Sigmoid colon (tissue), 7 donors: ENCODE measurements at places on chromosomes 12 and 14. TPM values are rescaled to one million over a fixed set of nuclear protein-coding genes. Genes with fewer than 3 reads are reported as not detected.

The DCN gene
- polyA plus RNA-seq, result 41.2 TPM

The SYNDIG1L gene
- not detected for polyA plus RNA-seq

- peaks cover 92% of the 10 kb centered on the region for H3K36me3 ChIP-seq
- H3K27me3 ChIP-seq, result no peaks in the 10 kb centered on the region
- peak; percentile 79 for DNase-seq
- H3K4me3 ChIP-seq, result no peak overlapping the region
Observed at GRCh38 chr12:109932878-109933503, 32.9 kb downstream of the TCHP start.

The EML5 gene
- under 0.01 TPM for polyA plus RNA-seq

The SERPINA9 gene
- not detected for polyA plus RNA-seq

- H3K27me3 ChIP-seq, result no peaks in the 10 kb centered on the region
- no peaks in the 10 kb centered on the region for H3K4me1 ChIP-seq
- DNase-seq, result peak; percentile 71
- H3K27ac ChIP-seq, result no peak overlapping the region
- H3K4me3 ChIP-seq, result no peak overlapping the region
- H3K36me3 ChIP-seq, result no peaks in the 10 kb centered on the region
Observed at GRCh38 chr12:96047229-96048211, 12.1 kb upstream of the LTA4H start.

The CAPZA3 gene
- polyA plus RNA-seq, result not detected

The PTPN21 gene
- polyA plus RNA-seq, result 9.5 TPM

The RNF212B gene
- polyA plus RNA-seq, result not detected

DNA sequence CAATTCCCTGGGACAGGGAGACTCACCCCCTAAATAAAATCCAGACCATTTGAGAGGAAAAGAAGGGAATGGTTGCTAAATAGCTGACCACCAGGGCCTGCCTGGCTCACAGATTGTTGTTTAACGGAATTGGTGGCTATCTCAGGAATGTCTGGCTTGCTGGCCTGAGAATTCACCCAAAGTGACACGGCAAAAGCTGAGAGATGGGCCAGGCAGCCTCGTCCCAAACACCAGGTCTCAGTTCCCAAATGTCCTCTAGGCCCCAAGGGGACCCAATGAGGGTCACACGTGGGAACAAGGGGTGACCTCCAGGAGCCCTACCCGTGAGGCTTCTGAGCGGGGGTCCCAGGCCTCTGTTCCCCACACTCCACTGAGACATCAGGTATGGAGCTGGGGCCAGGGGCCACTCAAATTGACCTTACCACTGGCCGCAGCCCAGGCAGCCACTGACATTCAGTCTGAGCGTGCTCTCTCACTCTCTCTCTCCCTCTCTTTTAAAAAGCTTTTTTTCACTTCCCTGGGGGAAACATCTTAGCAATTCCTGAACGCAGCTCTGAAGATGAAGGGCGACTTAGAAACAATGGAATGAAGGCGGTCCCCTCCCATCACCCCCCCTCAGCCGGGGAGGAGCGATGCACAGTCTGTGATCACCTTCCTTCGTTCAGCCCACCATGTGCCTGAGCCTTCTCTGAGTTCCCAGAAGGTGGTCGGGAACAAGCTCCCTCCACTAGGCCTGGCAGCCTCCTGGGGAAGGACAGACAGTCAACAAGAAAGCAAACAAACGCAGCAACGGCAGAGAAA is 131.2 kb downstream of the SCARB1 start:
- H3K27ac ChIP-seq, result peak overlapping the region; percentile 77
- DNase-seq, result no peak
- no peaks in the 10 kb centered on the region for H3K27me3 ChIP-seq
- peaks cover 15% of the 10 kb centered on the region for H3K4me1 ChIP-seq

The EFS gene
- polyA plus RNA-seq, result 2.9 TPM

DNA sequence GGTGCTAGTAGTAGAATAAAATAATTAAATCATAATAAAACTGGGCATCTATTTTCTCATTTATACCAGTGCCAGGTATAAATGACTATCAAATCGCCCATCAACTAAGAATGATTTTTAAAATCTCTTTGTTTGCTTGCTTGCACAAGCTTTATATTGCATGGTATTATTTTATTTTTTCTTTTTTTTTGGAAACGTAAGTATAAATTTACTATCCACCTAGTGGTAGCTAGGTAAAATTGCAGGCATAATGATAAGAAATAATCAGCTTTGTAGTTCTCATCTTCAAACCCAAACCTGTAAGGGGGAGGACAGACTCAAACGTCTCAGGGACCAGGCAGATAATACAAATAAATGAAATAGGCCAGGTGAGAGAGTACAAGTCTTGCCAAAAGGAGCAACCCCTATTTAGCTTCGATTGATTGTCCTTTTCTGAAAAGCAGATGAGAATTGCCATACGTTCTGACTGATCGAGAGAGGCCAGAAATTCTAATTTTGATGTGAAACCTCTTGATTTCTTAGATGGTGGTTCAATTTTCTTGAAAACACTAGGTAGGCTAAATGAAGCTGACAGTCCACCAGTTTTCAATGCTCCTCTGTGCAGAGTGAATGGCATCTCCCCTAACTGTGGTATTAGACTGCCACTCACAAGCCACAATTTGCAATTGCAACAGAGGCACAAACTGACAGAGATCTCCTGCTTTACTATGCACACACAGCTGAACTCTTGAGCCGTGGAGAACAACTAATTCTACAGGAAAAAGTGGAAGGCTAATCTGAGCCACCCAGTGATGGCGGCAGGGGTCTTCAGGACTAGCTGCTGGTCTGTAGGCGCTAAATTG is 189.3 kb downstream of the DACT1 start:
- no peak for DNase-seq
- H3K27ac ChIP-seq, result no peak overlapping the region
- peaks cover 5% of the 10 kb centered on the region for H3K4me1 ChIP-seq
- H3K4me3 ChIP-seq, result no peak overlapping the region
- no peaks in the 10 kb centered on the region for H3K27me3 ChIP-seq

DNA sequence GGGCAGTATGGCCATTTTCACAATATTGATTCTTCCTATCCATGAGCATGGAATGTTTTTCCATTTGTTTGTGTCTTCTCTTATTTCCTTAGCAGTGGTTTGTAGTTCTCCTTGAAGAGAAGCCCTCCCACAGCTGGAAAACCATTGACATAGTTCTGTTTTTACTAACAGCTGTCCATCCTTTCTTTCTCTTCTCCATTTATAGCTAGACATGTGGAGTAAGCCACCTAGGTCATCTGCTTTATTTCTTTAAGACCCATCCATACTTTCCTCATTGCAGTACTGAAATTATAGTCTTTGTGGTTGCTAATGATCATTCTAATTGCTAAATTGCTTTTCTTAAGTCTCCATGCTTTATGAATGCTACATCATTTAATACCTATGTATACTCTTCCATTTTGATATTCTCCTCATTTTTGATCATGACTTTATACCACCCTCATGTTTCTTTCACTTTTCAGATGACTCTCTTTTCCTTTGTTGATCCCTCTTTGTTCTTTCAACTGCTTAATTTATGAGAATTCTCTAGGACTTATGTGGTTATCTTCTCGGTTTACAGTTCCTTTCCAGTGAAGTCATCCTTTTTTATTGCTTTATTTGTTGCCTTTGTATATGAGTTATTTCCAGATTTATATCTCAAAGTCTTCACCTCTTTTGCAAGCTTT is 114.2 kb downstream of the PCNX1 start:
- peaks cover 8% of the 10 kb centered on the region for H3K36me3 ChIP-seq
- H3K4me1 ChIP-seq, result no peaks in the 10 kb centered on the region
- H3K27me3 ChIP-seq, result no peaks in the 10 kb centered on the region

- no peak overlapping the region for H3K4me3 ChIP-seq
- peaks cover 1% of the 10 kb centered on the region for H3K4me1 ChIP-seq
- no peaks in the 10 kb centered on the region for H3K36me3 ChIP-seq
Observed at GRCh38 chr12:16675438-16675837, 69.5 kb upstream of the LMO3 start.

The SERPINA1 gene
- polyA plus RNA-seq, result 103 TPM

The KLHL33 gene
- 0.23 TPM for polyA plus RNA-seq

The ZNF385A gene
- 7.0 TPM for polyA plus RNA-seq

The INHBC gene
- not detected for polyA plus RNA-seq

The PMCH gene
- 0.26 TPM for polyA plus RNA-seq

DNA sequence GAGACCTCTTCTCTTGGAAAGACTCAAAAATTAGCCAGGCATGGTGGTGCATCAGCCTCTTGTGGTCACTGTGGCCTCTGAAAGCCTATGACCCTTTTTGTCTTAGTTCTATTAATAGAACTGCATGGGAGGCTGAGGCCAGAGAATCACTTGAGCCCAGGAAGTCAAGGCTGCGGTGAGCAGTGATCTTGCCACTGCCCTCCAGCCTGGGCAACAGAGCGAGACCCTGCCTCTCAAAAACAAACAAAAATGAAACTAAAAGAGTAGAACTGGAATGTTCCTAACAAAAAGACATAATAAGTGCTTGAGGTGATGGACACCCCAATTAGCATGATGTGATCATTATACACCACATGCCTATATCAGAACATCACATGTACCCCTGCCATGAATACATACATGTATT is 197.0 kb upstream of the EEA1 start:
- H3K4me1 ChIP-seq, result peaks cover 11% of the 10 kb centered on the region
- no peak for DNase-seq
- H3K36me3 ChIP-seq, result no peaks in the 10 kb centered on the region
- no peak overlapping the region for H3K4me3 ChIP-seq

The GPRC5A gene
- 30.5 TPM for polyA plus RNA-seq

DNA sequence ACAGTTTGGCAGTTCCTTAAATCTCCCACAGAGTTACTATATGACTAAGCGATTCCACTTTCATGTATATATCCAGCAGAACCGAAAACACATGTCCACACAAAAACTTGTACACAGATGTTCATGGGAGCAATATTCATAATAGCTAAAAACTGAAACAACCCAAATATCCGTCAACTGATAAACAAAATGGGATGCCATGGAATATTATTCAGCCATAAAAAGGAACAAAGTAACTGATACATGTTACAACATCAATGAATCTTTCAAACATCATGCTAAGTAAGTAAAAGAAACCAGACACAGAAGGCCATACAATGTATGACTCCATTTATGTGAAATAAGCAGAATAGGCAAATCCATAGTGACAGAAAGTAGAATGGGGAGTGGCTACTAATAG is 80.2 kb upstream of the GPHB5 start:
- no peak for DNase-seq
- H3K27ac ChIP-seq, result no peak overlapping the region
- H3K4me3 ChIP-seq, result no peak overlapping the region
- no peaks in the 10 kb centered on the region for H3K36me3 ChIP-seq
- H3K27me3 ChIP-seq, result no peaks in the 10 kb centered on the region

GRCh38 chr12:113062502-113063395 is 6.2 kb downstream of the DTX1 start:
- H3K27me3 ChIP-seq, result peaks cover 60% of the 10 kb centered on the region
- H3K4me3 ChIP-seq, result no peak overlapping the region
- no peak overlapping the region for H3K27ac ChIP-seq

GRCh38 chr14:77752799-77753516 is 8.0 kb downstream of the SNW1 start:
- no peak overlapping the region for H3K4me3 ChIP-seq
- peaks cover 20% of the 10 kb centered on the region for H3K36me3 ChIP-seq
- no peaks in the 10 kb centered on the region for H3K27me3 ChIP-seq
- DNase-seq, result no peak

DNA sequence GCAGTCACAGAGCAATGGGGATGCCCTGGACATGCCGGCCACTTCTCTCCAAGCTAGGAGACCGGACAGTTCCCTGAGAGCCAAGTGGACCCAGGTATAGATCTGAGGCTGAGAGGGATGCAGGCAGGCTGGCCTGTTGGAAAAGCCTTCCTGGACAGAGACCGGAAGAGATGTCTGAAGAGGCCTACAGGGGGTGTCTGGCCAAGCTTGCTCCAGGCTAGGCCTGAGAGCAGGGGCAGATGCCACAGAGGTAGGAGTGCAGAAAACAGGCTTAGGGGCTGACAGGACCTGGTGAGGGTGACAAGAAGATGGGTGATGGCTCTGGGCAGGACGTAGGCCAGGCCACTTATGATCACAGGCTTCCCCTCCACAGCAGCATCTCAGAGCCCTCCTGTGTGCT is 30.2 kb downstream of the ARL6IP4 start:
- no peaks in the 10 kb centered on the region for H3K4me1 ChIP-seq
- H3K4me3 ChIP-seq, result no peak overlapping the region
- no peak overlapping the region for H3K27ac ChIP-seq
- no peak for DNase-seq

The SLC39A2 gene
- polyA plus RNA-seq, result 1.2 TPM

GRCh38 chr12:93426412-93426805 is 15.3 kb downstream of the UBE2N start:
- H3K4me1 ChIP-seq, result peaks cover 66% of the 10 kb centered on the region
- DNase-seq, result no peak
- H3K27me3 ChIP-seq, result no peaks in the 10 kb centered on the region
- no peak overlapping the region for H3K4me3 ChIP-seq
- H3K27ac ChIP-seq, result no peak overlapping the region

- DNase-seq, result no peak
- H3K27me3 ChIP-seq, result no peaks in the 10 kb centered on the region
- H3K4me1 ChIP-seq, result no peaks in the 10 kb centered on the region
Observed at GRCh38 chr12:39587225-39587624, 32.4 kb downstream of the ABCD2 start.

GRCh38 chr14:87869619-87870583 is 123.1 kb downstream of the GALC start:
- H3K36me3 ChIP-seq, result no peaks in the 10 kb centered on the region
- H3K4me3 ChIP-seq, result no peak overlapping the region
- H3K27me3 ChIP-seq, result no peaks in the 10 kb centered on the region

GRCh38 chr12:112967858-112968257 is 10.5 kb upstream of the OAS2 start:
- no peaks in the 10 kb centered on the region for H3K4me1 ChIP-seq
- no peaks in the 10 kb centered on the region for H3K27me3 ChIP-seq
- no peak for DNase-seq
- H3K4me3 ChIP-seq, result no peak overlapping the region
- H3K27ac ChIP-seq, result no peak overlapping the region
- no peaks in the 10 kb centered on the region for H3K36me3 ChIP-seq

DNA sequence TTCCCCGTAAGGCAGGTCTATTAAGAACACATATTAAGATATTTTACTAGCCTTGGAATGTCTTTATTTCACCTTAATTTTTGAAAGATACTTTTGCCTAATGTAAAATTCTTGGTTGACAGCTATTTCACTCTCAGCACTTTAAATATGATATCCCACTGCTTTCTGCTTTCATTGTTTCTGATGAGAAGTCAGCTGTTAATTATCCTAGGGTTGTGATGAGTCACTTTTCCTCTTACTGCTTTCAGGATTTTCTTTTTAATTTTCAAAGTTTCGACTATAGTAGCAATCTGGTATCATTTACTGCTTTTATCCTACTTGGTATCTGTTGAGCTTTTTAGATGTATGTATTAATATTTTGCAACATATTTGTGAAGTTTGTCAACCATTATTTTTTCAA is 578.9 kb upstream of the ATP2B1 start:
- no peak for DNase-seq
- no peak overlapping the region for H3K4me3 ChIP-seq
- H3K4me1 ChIP-seq, result peaks cover 8% of the 10 kb centered on the region

GRCh38 chr12:49010092-49010668 is 8.4 kb downstream of the PRKAG1 start:
- no peak for DNase-seq
- no peak overlapping the region for H3K4me3 ChIP-seq
- H3K4me1 ChIP-seq, result no peaks in the 10 kb centered on the region
